ENCODE measurements at places on chromosomes 6 and 20.

DNA sequence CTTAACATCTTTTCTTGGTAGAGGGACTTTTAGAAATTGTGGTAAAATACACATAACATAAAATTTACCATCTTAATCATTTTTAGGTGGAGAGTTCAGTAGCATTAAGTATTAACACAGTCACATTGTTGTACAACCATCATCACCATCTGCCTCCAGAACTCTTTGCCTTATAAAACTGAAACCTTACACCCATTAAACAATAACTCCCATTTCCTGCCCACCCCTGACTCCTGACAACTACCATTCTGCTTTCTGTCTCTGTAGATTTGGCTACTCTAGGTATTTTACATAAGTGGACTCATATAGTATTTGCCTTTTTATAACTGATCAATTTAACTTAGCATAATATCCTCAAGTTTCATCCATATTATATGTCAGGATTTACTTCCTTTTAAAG lies 88.7 kb downstream of the ZHX3 start:
- DNase-seq, result no peak

DNA sequence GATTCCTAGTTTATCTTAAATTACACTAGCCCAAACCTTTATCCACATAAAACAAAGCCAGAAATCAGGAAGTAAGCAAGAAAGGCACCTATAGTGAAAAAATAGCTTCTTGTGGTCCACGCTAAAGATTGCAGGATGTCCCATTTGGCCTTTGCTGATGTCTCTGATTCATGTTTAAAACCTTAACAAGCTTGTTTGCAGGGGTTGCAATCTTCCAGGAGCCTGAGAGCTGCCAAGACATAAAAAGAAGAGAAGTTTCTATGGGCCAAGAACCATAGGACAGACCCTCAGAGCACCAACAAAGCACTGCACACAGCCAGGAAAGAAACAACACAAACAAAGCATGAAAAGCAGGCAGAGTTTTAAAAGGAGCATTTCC lies 49.4 kb downstream of the ADAT2 start:
- no peak for DNase-seq

- no peak for DNase-seq
Measured at GRCh38 chr20:59784791-59785668, 148.4 kb downstream of the SYCP2 start.

- no peak for DNase-seq
Measured at GRCh38 chr6:86825436-86825835, 111.9 kb upstream of the HTR1E start.

DNA sequence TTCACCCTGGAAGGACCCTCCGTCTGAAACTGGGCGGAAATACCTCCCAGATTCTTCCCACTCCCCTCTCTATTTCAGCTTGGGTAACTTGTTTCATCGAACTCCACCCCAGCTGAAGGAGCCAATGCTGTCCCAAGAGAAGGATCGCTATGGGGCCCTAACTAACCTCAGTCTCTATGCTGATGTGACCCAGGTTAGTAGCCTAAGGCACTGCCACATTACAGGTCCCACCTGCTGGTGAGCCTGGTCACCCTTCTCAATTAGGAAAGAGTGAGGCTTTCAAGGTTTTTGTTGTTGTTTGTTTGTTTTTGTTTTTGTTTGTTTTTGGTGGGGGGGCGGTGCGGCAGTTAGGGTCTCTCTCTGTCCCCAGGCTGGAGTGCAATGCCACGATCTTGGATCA lies 168.4 kb downstream of the OR2B2 start:
- DNase-seq, result no peak

- no peak for DNase-seq
Measured at GRCh38 chr20:32285621-32286371, 8.3 kb downstream of the KIF3B start.

GRCh38 chr6:148329596-148330381 lies 12.8 kb upstream of the SASH1 start:
- no peak for DNase-seq

GRCh38 chr6:89045576-89045975 lies 35.0 kb upstream of the PNRC1 start:
- DNase-seq, result no peak

DNA sequence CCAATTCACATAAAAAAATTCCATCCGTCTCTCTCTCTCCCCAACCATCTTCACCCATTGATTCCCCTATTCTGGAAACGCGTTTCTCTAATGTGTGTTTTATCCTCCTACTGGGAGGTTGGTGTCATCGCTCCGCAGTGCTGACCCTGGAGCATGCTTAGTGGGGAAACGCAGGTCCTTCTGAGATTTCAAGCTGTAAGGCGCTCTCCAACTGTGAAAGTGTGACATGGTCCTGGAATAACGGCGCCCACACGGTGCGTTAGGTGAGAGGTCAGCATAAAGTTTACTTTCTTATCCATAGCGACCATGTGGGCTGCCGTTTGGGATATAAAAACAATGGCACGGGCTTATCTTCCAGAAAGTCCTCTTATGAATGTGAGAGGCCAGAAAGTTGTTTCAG lies 123.9 kb downstream of the WDR27 start:
- no peak for DNase-seq

- no peak for DNase-seq
Measured at GRCh38 chr6:102197211-102197610, 803.7 kb downstream of the GRIK2 start.

- no peak for DNase-seq
Measured at GRCh38 chr6:15327271-15327670, 81.4 kb downstream of the JARID2 start.

GRCh38 chr6:37793067-37793466 lies 26.5 kb upstream of the ZFAND3 start:
- DNase-seq, result no peak

- DNase-seq, result no peak
Measured at GRCh38 chr6:6612308-6612707, 23.8 kb downstream of the LY86 start.

DNA sequence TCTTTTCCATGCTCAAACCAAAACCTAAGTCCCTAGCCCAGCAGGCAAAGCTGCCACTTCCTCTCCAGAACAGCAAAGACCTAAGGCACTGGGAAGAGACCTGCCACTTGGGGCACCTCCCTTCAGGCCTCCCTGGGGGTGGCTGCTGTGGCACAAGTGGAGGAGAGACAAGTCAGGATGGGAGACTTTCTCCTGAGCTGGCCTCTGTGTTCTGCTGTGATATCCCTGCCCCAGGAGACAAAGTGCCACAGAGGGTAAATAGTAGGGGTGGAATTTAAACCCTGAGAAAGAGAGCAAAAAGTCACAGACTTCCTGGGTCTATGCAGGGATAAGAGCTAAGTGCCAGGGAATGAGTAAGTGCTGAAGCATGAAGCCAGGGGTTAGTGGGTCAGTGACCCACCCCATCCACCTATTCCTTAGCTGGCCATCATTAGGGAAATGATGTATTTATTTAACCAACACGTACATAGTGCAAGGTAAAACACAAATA lies 84.2 kb downstream of the MRPL14 start:
- no peak for DNase-seq

DNA sequence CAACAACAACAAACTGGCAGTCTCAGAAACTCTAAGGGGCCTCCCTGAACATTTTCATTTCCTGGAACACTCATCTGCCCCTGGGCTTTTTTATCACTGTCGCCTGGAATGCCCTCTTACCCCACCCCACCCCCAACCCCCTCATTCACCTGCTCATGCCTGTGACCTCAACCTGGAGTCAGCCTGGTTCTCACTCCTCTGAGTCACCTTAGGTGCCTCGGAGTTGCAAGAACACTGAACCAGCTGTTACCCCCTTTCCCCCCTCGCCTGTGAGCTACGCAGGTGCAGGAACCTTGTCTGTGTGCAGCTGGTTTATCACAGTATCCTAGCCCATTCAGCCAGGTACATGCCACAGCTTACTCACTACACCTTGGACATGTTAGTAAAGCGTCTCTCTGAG lies 12.8 kb upstream of the SNAI1 start:
- DNase-seq, result no peak

- DNase-seq, result no peak
Measured at GRCh38 chr6:16418151-16418550, 179.8 kb downstream of the GMPR start.

GRCh38 chr6:39224011-39224410 lies 5.3 kb downstream of the KCNK5 start:
- no peak for DNase-seq

GRCh38 chr20:2693286-2694007 lies 867 bp downstream of the EBF4 start:
- no peak for DNase-seq

- DNase-seq, result no peak
Measured at GRCh38 chr6:87907521-87907920, 140.1 kb upstream of the SPACA1 start.

DNA sequence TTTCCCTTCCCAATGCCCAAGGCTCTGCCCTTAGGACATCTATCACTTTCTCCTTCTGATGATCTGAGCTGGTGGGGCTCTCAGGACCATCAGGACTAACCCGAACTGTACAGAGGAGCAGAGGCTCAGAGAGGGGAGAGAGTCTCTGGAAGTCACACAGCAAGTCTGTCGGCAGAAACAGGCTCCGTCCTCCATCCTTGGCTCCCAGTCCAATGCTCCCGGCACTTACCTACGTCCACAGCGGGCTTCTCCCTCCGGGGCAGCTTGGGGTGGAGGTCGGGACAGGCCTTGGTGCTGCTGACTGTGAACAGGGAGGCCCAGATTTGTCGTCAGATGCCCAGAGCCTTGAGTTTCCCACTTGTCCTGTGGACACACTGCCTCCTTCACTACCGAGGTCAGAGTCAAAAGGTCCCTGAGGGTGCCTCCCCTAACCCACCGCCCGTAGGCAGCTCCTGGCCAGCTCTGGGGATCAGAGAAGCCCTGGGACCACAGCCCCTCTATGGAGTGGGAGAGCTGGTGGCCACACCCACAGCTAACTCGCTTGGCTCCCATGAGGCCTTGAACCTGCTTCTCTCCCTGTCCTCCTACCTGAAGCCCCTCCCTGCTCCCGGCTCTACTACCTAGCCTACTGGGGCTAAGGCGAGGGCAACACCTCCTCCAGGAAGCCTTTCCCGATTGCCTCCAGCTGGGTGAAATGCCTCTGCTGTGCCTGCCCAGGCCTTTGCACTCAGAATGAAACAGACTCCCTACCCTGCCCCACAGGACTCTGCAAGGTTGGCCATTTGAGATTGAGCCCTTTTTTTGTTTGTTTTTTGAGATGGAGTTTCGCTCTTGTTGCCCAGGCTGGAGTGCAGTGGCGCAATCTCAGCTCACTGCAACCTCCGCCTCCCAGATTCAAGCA lies 22.6 kb downstream of the VSTM2L start:
- DNase-seq, result no peak

- no peak for DNase-seq
Measured at GRCh38 chr6:16132909-16133308, 4.0 kb downstream of the MYLIP start.

- no peak for DNase-seq
Measured at GRCh38 chr6:34535199-34535598, 20.9 kb downstream of the SPDEF start.

DNA sequence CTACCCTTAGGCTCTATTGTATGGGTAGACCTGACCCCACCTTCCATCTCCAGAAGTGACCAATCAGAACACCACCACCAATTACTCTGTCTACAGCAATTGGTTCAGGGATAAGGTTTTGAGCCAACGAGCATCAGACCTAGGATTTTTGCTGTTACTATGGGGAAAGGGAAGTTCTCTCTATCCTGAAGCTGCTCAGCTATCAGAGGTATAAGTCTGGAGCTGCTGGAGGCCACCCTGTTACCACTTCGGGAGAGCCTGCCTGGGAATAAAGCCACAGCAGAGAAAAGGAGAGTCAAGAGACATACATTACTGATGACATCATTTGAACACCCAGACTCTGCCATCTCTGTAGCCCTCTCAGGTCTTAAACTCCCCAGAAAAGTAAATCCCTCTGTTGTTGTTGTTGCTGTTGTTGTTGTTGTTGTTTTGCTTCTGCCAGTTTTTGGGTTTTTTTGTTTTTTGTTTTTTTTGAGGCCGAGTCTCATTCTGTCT lies 94.5 kb downstream of the PREX1 start:
- no peak for DNase-seq

DNA sequence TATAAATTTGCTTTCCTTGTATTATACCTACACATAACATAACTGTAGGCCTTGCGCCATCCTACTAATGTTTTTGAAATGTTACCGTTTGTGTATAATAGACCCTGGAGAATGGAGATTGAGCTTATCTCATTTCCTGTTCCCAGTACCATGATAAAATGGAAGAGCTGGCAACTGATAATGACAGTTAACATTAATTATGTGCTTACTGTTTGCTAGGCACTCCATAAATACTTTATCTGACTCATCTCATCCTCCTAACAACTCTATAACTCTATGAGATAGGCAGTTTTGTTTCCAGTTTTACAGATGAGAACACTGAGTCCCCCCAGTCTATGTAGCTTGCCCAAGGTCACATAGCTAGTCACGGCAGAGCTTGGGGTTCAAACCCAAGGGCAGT lies 396.7 kb downstream of the SYNE1 start:
- DNase-seq, result no peak

- no peak for DNase-seq
Measured at GRCh38 chr6:35993150-35993549, 31.3 kb downstream of the SLC26A8 start.

- DNase-seq, result no peak
Measured at GRCh38 chr6:94673251-94673650, 904.1 kb upstream of the MANEA start.

DNA sequence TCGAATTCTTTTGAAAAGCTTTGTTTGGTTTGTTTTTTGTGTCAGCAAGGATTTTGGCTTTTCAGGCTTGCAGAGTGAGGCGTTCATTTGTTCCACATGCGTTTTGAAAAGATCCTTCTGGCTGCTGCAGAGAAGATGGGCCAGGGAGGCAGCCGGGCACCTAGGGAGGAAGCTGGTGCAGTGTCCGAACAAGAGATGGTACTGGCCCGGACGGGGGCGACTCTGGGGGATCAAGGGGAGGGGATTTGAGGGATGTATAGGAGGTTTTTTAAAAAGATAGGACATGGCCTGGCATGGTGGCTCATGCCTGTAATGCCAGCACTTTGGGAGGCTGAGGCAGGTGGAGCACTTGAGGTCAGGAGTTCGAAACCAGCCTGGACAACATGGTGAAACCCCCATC lies 55.3 kb downstream of the DLGAP4 start:
- no peak for DNase-seq

Measured in NCI-H187 (cell line).